ENCODE measurements at places on chromosomes 2 and 18.

DNA sequence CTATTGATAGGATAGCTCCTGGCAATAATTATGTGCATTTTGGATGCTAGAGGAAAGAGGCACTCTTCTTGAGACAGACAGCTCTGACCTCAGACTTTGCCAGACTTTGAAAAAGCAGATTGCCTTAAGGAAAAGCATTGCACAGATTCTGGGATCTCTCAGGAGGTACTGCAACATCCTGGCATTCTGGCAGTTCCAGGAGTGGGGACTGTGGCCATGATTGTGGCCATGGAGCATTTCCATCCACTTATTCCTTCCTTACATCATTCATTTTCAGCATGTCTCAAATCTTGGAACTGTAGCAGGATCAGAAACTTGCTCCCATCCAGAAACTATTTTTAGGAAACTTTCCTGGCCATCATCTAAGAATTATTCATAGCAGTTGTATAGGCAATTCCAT is 144.9 kb upstream of the FOSL2 start:
- DNase-seq, result no peak

DNA sequence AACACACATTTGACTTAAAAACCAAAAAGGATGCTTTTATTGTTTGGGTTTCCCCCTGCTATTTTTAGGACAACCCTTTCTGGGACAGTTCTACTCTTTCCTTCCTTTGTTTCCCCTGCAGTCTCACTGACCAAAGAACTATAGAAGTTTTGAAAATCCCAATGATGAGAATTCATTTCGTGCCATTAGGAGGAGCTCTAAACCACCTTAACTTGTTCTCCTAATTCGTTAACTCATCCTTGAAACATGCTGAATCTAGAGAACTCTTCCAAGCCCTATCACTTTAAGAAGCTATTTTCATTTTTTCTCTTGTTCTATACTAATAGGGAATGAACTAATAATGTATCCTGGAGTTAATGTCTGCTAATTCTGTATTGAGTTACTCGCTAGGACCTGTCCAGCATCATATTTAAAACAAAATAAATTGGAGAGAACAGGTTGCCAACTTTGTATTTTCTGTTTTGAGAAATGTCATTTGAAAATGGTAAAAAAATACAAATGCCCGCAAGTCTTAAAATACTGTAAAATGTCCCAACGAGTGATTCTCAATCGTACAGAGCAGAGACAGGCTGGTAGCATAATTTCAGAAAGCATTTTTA is 62.9 kb downstream of the AFTPH start:
- DNase-seq, result no peak

- no peak for DNase-seq
Observed at GRCh38 chr2:148660999-148661398, 16.4 kb downstream of the EPC2 start.

GRCh38 chr2:85611217-85611704 is 605 bp downstream of the C2orf68 start:
- no peak for DNase-seq

DNA sequence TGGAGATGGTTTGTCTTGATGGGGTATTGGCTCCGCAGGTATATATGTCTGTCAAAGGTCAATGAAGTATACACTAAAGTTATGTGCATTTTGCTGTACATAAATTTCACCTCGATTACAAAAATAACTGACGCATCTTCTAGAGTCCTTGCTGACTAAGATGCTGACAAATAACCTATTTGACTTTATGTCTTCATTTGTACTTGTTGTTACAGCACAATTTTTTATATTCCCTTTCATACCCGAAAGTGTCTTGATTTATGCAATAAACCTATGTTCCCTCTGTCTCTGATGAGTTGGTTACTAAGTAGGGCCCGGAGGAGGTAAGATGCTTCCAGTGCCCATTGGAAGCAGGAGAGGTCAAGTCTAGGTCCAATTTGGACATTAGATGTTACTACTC is 93.5 kb downstream of the COPS8 start:
- DNase-seq, result no peak

GRCh38 chr2:200359552-200359951 is 53.1 kb downstream of the SPATS2L start:
- no peak for DNase-seq

DNA sequence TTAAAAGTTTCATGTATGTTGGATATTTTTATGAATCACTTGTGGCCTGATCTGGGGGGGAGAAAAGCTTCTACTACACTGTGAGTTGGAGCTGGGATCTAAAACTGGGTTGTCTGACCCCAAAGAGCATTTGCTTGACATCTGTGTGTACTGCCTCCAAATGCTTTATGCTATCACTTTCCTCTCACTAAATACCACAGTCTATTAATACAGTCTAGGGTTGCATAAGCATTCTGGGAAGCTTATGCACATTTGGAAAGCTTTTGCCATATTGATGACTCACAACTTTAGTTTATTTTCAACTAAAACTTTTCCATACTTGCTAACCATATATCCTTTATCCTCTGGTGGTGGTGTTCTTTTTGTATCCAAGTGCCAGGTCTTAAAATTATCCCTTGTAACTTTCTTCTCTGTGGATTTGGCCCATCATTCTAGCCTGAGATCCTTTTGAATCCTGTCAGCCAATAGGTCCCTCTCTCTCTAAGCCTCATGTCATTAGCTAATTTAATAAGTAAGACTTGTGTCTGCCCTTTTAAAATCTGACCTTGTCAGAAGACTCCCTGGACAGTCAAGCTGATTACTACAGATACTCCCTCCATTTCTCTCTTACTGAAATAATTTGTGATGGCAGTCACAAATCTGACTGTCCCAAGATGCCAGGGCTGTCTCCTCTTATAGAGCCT is 72.7 kb downstream of the NXPH2 start:
- no peak for DNase-seq

GRCh38 chr18:4549164-4549872 is 94.2 kb upstream of the DLGAP1 start:
- DNase-seq, result no peak

DNA sequence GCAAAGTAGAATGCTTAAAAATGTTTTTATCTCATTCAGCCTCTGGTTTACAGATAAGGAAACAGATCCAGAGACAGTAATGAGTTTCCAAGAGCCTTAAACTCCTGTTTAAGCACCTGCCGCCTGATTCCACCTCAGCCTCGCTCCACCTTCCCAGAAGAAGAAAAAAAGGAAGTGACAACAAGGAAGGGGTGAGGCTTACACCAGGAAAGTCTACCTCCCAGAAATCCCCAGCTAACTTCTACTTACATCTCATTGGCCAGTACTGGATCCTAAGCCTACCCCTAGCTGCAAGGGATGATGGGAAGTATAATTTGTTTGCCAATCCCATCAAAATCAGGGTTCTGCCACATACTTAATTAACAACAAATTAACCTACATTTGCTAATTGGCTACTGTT is 15.3 kb upstream of the ARID5A start:
- DNase-seq, result no peak

- no peak for DNase-seq
Observed at GRCh38 chr2:132581991-132582738, 87.8 kb downstream of the LYPD1 start.

All from type B pancreatic cell (in vitro differentiated cells).